CD4-positive, alpha-beta T cell treated with Interferon alpha-2 for 1 hour (primary cell): ENCODE measurements at places on chromosomes 2 and 18.
A peak's percentile ranks its signal among the peaks of the same experiment; 100 is the strongest.

- no peak for DNase-seq
Measured at GRCh38 chr18:64082513-64082912, 66.4 kb downstream of the LINC00305 start.

DNA sequence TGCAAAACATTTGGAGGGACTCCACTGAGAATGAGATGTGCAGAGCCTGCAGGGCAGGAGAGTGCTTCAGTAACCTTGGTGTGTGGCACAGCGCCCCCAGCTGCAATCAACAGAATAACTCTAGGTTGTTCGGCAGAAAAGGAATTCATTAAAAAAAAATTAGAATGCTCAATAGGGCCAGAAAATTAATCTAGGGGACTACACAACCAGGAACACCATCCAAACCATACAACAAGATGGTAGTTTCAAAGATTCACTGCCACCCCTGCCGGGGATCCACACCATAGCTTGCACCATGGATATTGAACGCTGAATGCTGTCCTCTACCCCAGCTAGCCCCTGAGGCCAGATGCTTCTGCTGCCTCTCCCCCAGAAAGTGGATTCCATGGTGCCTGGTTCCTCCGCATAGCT is 50.1 kb downstream of the THUMPD2 start:
- no peak for DNase-seq

DNA sequence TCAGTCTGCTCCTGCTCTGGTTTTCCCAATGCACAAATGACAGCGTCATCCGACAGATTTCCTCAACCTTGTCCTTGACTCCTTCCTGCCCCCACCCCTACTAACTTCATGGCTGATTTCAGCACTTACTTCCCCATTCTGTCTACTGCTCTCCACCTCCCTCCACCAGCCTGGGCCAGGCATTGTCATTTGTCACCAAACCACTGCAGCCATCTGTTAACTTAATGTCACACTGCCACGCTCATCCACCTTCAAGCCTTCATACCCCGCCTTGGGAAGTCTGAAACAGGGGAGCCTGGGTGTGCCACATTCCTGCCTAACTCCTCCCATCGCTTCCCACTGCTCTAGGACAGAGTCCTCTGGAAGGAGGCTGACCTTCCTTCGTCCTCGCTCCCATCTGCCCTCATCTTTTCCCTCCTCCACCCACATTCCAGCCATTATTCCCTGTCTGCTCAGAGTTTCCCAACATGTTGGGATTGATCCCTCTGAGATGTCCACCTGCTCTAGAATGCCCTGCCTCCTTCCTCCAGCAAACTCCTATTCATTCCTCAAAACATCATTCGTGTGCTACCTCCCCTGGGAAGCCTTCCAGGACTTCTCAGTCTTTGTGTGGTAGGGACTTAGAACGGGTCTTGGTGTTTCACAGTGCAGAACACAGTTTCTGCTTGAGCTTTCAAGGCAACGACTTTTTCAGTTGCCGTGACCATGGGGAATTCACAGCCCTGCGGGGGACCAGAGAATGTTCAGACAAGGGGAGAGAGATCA is 42.2 kb upstream of the SMAD7 start:
- peak; percentile 65 for DNase-seq

DNA sequence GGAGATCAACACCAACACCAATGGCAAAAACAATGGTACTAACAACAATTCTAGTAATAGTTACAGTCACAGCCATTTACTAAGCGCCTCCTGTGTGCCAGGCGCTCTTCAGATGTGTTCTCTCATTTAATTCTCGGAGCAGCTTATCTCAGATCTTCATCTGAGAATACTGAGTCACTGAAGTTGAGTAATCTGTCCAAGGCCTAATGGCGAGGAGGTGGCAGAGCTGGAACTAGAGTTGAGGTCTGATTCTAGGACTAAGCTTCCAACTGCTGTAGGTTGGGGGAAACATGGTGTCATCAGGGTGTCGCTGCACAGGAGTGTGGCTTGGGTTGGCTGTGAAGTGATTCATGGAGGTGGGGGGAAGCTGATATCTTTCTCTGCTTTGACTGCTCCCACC is 156.1 kb downstream of the DYSF start:
- DNase-seq: no peak

- no peak for DNase-seq
Measured at GRCh38 chr2:192539306-192539705, 344.6 kb upstream of the TMEFF2 start.

DNA sequence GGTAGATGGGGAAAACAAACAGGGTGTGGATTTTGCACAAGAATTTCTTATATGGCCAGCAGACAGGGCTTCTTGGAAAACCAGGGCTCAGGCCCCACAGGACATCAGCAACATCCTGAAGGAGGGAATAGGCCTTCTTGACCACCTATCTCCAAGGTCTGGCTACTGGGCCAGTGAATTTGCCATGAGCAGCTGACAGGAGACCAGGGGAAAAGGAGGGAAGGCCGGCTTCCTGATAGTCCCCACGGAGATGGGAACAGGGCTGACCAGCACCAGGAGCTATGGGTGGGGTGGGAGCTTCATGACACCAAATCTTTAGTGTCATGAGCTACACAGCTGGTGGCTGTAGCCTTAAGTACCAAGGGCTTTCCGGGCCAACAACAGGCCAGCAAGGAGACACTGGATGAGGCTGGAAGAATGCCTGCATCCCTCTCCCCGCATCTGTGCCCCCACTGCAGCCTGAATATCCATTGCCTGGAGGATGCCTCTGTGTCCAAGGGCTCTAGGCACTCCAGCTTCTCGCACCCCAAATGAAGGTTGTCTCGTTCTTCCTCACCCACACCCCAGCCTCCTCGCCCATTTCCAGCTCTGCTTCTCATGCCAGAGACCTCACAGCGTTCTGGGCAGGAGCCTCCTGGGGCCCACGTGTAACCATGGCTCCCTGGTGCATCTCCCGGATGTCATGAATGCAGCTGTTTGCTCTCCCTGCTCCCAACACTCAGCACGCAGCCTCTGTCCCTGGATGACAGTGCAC is 74.8 kb downstream of the EMX1 start:
- DNase-seq: no peak

DNA sequence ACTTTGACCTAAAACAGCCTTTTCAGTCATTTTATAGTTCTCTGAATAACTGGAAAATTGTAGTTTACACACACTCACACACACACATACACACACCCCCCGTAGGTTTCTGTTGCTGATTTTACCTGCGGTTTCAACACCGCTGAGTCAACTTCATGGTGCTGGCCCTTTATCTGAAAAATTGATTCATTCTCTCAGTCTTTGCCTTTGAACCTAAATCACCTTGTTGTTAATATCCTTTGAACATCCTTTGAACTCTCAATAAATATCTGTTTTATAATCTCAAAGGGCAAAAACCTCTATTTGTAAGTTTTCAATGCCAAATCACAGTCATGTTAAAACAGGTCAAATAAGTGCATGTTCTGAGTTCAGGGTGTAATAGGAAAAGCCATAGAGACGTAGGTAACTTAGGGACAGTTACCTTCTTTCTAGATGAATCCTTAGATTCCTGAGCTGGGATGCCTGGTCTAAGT is 109.0 kb upstream of the BZW1 start:
- DNase-seq: peak; percentile 50
